ENCODE measurements at places on chromosomes 1 and 21.

DNA sequence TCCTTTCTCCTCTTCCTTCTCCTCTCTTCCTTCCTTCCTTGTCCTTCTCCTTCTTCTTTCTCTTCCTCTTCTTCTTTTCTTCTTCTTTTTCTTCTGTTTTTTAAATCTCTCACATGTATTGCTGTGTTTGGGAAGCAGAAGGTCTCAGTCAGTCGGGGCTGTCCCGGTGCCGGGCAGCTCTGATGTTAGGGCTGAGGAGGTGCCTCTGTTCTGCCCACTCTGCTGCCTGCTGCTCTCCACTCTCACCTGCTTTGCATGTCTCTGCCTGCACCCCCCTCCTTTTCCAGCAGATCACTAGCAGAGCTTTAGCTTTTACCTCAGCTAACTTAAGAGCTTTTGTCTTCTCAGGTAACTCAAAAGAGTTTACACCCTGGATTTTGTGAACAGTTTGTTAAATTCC is 276.6 kb downstream of the CHRM3 start:
- DNase-seq = no peak

DNA sequence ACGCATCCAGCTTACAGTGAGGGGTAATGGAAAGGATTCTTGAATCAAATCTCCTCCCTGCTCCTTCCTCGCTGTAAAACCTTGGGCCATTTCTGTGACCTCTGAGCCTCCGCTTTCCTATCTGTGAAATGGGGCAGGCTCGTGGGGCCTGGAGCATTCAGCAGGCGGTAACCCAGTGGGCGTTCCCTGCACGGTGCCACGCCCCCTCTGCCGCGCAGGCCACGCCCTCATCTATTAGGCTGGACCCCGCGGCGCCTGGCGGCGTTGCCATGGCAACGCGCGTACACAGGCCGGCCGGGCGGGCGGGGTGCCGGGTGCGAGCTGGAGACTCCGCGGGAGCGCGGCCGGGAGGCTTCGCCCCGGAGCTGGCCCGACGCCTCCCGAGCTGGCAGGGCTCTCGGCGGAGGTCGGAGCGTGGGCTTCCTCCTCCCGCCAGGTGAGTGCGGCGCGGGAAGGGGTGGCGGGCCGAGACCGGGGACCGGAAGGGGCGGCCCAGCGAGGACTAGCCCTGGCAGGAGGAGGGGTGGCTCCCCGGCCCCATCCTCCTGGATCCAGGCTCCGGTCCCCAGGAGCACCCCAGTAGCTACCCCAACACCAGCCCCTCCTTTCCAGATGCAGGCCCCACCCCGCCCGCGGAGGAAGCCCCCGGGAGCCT is at the start of gene FHAD1:
FHAD1 (plus strand) TSS at position 264 of the 655 bp plus-strand sequence. CDS start 4,562 bp downstream, outside the sequence.
- DNase-seq = no peak

- no peak for DNase-seq
Observed at GRCh38 chr1:223331929-223332328, 32.0 kb downstream of the SUSD4 start.

DNA sequence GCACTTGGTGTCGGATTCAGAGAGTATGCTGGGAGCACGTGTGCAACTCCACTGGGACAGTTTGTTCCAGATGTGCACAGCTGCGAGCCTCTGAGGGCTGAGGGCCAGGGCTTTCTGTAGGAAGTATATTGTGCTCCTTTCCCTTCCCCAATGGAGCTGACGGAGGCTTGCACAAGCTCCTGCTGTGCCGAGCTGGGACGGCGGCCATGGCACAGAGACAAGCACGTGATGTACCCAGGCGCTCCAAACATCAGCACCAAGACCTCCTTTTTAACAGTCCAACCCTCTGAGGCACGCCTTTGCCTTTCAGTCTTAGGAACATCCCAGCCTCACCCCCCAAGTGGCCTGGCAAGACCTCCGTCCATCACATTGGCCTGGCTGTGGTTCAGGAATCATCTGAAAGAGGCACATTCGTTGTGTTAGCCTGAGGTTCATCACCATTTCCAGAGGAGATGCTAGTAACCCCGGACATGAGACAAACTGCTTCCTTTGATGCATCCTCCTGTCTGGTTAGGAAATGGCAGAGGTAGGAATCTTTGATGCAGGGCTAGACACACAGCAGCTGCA is 339.2 kb upstream of the KAZN start:
- DNase-seq = no peak

DNA sequence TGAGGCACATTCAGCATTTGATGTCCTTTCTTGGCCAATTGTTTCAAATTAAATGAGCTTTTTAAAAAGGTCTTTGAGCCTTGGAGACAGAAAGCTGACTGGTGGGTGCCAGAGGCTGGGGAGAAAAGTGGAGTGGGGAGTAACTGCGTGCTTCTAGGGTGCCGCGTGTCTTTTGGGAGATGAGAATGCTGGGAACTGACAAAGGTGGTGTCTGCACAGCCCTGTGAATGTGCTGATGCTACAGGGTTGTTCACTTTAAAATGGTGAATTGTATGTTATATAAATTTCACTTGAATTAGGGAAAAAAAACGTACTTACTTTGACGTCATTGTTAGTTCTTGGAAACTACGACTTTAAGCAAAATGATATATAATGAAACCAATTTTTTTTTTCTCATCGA is 8.1 kb upstream of the TFF1 start:
- DNase-seq = no peak

- no peak for DNase-seq
Observed at GRCh38 chr1:25991937-25992688, 5.8 kb downstream of the PAFAH2 start.

- no peak for DNase-seq
Observed at GRCh38 chr1:30451532-30452125, 271.8 kb downstream of the MATN1 start.

GRCh38 chr1:30273021-30273325 is 450.4 kb downstream of the MATN1 start:
- DNase-seq = no peak

Measured in stimulated activated CD8-positive, alpha-beta memory T cell treated with anti-CD3 and anti-CD28 coated beads, Interleukin-12 subunit alpha, Interleukin-12 subunit beta, amount 100 ng/mL, for 1 hour (primary cell).